ENCODE measurements at places on chromosomes 6 and 20.

DNA sequence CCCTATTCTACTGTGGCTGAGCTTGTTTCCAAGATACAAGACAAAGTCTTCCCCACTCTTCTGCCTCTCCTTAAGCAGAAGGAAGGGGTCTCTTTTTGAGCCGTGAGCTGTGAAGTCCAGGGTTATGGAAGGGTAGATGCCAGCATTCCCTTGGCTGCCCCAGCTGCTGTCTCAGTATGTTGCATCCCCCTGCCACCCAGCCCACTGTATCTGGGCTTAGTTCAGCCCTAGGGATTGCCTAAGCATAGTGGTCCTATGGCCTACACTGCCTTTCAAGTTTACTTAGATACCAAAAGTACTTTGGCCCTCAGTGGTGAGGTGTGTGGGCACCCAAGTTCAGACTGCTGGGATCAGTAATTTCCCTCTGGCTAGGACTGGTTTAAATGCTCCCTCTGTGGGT, 421.9 kb upstream of the KHDRBS2 start:
- DNase-seq, result no peak

DNA sequence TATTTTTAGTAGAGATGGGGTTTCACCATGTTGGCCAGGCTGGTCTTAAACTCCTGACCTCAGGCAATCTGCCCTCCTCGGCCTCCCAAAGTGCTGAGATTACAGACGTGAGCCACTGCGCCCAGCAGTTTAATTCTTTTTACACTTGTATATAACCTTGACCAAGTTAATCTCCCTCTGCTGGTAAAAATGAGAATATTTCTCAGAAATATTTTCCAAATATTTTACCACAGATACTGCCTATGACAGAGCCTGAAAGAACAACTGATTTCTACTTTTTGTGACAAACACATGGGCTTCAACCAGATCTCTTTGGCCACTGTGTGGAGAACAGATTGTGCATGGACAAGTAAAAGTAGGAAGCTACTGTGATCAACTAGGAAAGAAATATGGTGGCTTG, 21.2 kb upstream of the NHSL1 start:
- DNase-seq, result no peak

- DNase-seq, result no peak
Measured at GRCh38 chr6:169263836-169264608, 10.4 kb upstream of the THBS2 start.

GRCh38 chr6:28655164-28655563, 129.5 kb downstream of the GPX5 start:
- no peak for DNase-seq

- DNase-seq, result no peak
Measured at GRCh38 chr20:59214606-59215547, 51.3 kb downstream of the ZNF831 start.
